Activated CD4-positive, alpha-beta memory T cell treated with anti-CD3 and anti-CD28 coated beads for 36 hours (primary cell): ENCODE measurements at places on chromosomes 7 and 10.

- peaks cover 28% of the 10 kb centered on the region for H3K4me1 ChIP-seq
- no peak overlapping the region for H3K27ac ChIP-seq
- peaks cover 1% of the 10 kb centered on the region for H3K36me3 ChIP-seq
- DNase-seq = no peak
Measured at GRCh38 chr7:2115760-2116447, 116.8 kb downstream of the MAD1L1 start.

- peaks cover 14% of the 10 kb centered on the region for H3K4me1 ChIP-seq
- H3K4me3 ChIP-seq = no peak overlapping the region
- H3K27ac ChIP-seq = no peak overlapping the region
- no peak for DNase-seq
Measured at GRCh38 chr10:22723783-22724182, 9.4 kb upstream of the PIP4K2A start.

- no peak overlapping the region for H3K4me3 ChIP-seq
- H3K27me3 ChIP-seq = peaks cover 15% of the 10 kb centered on the region
- no peak overlapping the region for H3K27ac ChIP-seq
- H3K4me1 ChIP-seq = peaks cover 14% of the 10 kb centered on the region
- no peaks in the 10 kb centered on the region for H3K36me3 ChIP-seq
Measured at GRCh38 chr7:155343661-155344121, 46.0 kb downstream of the INSIG1 start.

GRCh38 chr10:78438907-78439809 is 405.5 kb downstream of the RPS24 start:
- DNase-seq = no peak
- peaks cover 6% of the 10 kb centered on the region for H3K27me3 ChIP-seq
- no peak overlapping the region for H3K4me3 ChIP-seq
- H3K36me3 ChIP-seq = no peaks in the 10 kb centered on the region
- H3K4me1 ChIP-seq = peaks cover 3% of the 10 kb centered on the region

GRCh38 chr10:79221110-79222051 is 125.9 kb upstream of the PPIF start:
- no peak overlapping the region for H3K27ac ChIP-seq
- no peaks in the 10 kb centered on the region for H3K4me1 ChIP-seq
- H3K4me3 ChIP-seq = no peak overlapping the region
- H3K36me3 ChIP-seq = no peaks in the 10 kb centered on the region
- no peaks in the 10 kb centered on the region for H3K27me3 ChIP-seq
- no peak for DNase-seq

GRCh38 chr7:95675016-95675415 is 78.7 kb upstream of the PDK4 start:
- H3K4me3 ChIP-seq = no peak overlapping the region
- no peak overlapping the region for H3K27ac ChIP-seq
- no peaks in the 10 kb centered on the region for H3K4me1 ChIP-seq
- H3K36me3 ChIP-seq = no peaks in the 10 kb centered on the region

- DNase-seq = peak; percentile 78
- peak overlapping the region; percentile 82 for H3K27ac ChIP-seq
- H3K4me1 ChIP-seq = peaks cover 12% of the 10 kb centered on the region
- no peaks in the 10 kb centered on the region for H3K36me3 ChIP-seq
Measured at GRCh38 chr7:100632951-100633717, 8.2 kb downstream of the TFR2 start.

DNA sequence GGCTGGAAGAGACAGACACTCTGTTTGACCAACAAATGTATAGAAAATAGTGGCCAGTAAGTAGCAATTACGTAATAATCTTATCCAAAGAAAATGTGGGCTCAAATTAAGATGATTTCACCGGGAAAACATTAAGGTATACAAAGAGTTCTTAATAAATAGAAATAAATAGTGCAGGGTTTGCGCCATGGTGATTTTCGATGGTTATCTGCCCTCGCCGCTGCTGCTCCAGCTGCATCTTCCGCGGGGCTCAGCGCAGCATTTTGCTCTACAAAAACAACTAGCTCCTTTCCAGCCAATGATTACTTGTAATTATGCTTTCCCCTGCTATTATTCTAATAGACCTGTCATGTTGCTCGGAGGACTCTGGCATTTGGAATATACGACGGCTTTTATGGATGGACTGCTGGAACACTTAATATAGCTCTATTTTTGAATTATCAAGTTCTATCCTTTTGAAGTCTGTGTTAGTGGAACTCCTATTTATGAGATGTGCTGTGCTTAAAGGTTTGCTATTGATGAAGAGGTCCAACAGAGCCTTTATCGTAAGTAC is 103.8 kb downstream of the BUB3 start:
- no peaks in the 10 kb centered on the region for H3K4me1 ChIP-seq
- no peaks in the 10 kb centered on the region for H3K27me3 ChIP-seq
- no peak overlapping the region for H3K27ac ChIP-seq
- H3K4me3 ChIP-seq = no peak overlapping the region
- H3K36me3 ChIP-seq = no peaks in the 10 kb centered on the region

DNA sequence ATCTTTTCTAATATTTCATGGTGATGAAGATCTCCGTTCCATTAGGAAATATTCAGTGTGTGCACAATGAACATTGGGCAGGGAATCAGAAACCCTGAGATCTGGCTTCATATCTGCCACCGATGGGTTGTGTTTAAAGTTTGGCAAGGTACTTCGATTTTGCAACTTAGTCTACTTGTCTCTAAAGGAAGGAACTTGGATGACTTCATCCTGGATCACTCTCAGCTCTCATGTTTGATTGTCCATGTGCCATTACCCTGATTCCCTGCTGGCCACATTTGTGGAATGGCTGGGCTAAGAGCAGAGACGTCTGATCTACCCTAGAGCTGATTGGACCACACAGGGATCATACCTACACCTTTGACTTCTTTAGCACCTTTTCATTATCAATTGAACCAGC is 177.0 kb upstream of the KMT2E start:
- no peaks in the 10 kb centered on the region for H3K4me1 ChIP-seq
- no peak for DNase-seq
- H3K36me3 ChIP-seq = no peaks in the 10 kb centered on the region
- peaks cover 13% of the 10 kb centered on the region for H3K27me3 ChIP-seq
- H3K27ac ChIP-seq = no peak overlapping the region
- H3K4me3 ChIP-seq = no peak overlapping the region

DNA sequence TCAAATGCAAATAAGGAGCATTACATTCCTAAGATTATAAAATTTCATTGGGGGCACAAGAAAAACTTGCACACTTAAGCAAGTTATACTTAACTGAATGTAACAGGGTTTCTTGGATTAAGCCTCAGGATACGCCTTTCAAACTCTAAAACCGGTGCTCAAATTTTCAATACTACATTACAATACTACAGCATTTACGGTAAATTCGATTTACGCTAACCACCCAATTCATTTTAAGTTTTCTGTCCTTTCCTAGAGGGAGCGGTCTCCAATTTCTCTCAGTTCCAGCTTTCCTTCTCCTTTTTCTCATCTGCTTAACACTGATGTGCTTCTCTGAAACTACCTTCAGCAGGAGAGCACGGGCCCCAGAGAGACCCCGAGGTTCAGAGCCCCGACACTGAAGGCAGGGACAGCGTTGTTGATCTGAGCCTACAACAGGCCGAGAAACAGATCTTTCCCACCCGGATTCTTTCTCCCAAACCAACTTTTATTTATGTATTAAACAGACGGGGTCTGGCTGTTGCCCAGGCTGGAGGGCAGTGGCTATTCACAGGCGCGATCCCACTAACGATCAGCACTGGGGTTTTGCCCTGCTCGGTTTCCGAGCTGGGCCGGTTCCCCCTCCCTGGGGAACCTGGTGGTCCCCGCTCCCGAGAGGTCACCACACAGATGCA is 798 bp downstream of the ZNF425 start:
- no peak for DNase-seq
- H3K4me3 ChIP-seq = peak overlapping the region; percentile 98
- H3K4me1 ChIP-seq = peaks cover 18% of the 10 kb centered on the region
- no peaks in the 10 kb centered on the region for H3K27me3 ChIP-seq

- H3K4me1 ChIP-seq = no peaks in the 10 kb centered on the region
- H3K4me3 ChIP-seq = no peak overlapping the region
- peaks cover 6% of the 10 kb centered on the region for H3K36me3 ChIP-seq
- no peak for DNase-seq
- H3K27ac ChIP-seq = no peak overlapping the region
Measured at GRCh38 chr7:129750091-129750490, 138.6 kb downstream of the NRF1 start.

DNA sequence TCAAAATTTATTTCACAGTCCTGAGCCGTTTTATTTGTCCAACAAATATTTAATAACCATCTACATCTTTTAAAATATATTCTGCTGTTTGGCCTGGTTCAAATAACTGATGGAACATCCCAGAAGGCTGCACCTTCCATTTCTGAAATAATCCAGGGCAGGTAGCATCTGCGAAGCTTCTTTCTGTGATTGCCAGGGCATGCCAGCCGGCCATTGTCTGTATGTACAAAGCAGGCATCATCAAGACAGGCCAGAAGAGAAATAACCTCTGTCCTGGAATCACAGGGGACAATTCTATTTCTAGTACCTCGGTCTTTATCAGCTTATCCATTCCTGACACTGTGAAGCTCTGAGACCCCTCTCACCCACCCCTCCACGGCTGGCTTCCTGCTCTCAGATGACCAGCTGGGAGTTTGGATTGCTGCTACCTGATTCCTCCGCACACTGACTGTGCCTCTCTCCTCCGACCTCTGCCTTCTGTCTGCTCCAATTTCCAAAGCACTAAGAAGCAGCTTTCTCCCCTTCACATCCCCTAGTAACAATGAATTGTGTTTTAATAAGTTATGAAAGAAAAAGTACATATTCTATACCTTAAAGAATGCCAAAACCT is 8.0 kb downstream of the DGKI start:
- DNase-seq = no peak
- H3K27ac ChIP-seq = no peak overlapping the region
- no peak overlapping the region for H3K4me3 ChIP-seq

DNA sequence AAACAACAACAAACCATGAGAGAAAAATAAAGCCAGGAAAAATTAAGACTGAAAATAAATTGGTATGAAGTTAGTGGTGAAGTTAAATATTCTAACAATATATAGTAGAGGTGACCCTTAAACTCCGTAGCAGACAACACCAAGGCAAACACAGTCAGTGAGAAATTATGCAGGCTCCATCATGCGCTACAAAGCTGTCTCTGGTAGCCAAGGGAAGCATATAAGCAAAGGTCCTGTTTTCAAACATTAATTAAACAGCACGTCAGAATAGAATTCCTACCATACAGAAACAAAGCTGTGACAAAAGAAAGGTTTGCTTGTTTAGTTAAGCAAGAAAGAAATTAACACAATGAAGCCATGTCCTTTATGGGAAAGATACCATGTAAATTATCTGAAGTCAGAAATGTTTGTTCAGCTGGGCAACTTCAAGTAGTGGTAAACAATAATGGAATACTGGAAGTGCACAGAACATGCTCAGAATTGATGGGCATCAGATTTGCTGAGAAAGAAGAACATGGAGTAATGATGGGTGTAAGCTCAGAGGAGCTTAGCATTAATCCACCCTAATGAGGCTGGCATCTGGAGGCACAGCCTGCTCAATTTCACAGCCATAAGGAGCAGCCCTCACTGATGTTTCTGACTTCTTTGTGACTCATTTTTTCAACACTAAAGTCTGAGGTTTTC is 75.7 kb downstream of the IGF2BP3 start:
- peaks cover 20% of the 10 kb centered on the region for H3K4me1 ChIP-seq
- peaks cover 7% of the 10 kb centered on the region for H3K27me3 ChIP-seq
- H3K27ac ChIP-seq = no peak overlapping the region
- H3K36me3 ChIP-seq = no peaks in the 10 kb centered on the region
- no peak for DNase-seq
- H3K4me3 ChIP-seq = no peak overlapping the region

DNA sequence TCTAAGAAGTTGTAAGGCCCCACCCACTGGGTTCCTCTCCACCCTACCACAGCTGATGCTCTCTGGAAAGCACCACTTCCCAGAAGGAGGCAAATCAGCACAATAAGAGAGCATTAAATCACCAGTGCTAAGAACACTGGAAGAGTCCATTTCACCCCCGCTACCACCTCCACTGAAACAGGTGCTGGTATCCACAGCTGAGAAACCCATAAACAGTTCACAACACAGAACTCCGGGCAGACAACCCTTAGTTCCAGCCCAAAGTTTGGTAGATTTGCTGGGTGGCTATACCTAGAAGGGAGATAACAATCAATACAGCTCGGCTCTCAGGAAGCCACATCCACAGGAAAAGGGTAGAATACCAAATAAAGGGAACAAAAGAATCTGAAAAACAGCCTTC is 34.1 kb downstream of the ZNF680 start:
- H3K4me1 ChIP-seq = peaks cover 8% of the 10 kb centered on the region
- no peak overlapping the region for H3K27ac ChIP-seq
- DNase-seq = no peak
- peaks cover 84% of the 10 kb centered on the region for H3K36me3 ChIP-seq
- no peaks in the 10 kb centered on the region for H3K27me3 ChIP-seq

- H3K4me1 ChIP-seq = no peaks in the 10 kb centered on the region
- peaks cover 12% of the 10 kb centered on the region for H3K36me3 ChIP-seq
- no peak overlapping the region for H3K27ac ChIP-seq
- no peak overlapping the region for H3K4me3 ChIP-seq
- no peak for DNase-seq
Measured at GRCh38 chr7:66267249-66267648, 62.1 kb downstream of the TPST1 start.

DNA sequence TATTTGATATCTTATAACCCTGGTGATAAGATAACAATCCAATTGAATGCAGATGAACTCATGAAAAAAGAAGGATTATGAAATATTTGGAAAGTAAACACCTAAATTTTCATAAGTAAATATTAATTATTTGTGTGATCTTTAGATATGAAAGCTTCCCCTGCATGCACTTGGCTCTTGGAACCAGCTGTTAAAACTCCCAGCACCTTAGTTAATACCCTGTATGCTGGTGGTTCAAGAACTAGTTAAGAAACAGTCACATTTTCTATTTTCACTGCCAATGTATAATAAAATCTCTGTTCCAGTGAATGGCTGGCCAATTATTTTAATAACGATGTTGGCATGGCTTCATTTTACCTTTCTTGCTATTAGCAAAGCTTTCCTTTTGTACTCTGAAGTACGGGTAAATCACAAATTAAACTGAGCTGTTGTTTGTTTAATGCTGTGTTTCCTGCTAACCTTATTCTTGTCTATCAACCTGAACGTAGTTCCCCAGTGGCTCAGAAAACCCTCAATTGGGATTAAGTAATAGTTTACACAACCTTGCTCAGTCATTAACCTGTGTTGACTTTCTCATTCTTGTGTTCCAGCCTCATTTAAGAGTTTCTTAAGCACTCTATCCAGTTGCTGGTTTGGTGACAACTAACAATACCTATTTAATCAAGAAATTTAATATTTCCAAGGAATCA is 38.9 kb downstream of the MET start:
- H3K4me3 ChIP-seq = no peak overlapping the region
- H3K27me3 ChIP-seq = peaks cover 11% of the 10 kb centered on the region
- no peak overlapping the region for H3K27ac ChIP-seq
- DNase-seq = no peak
- H3K4me1 ChIP-seq = no peaks in the 10 kb centered on the region

GRCh38 chr7:37068038-37068437 is 343.7 kb upstream of the AOAH start:
- DNase-seq = no peak
- H3K27me3 ChIP-seq = no peaks in the 10 kb centered on the region
- peaks cover 30% of the 10 kb centered on the region for H3K36me3 ChIP-seq
- H3K4me3 ChIP-seq = no peak overlapping the region

- no peak for DNase-seq
- no peak overlapping the region for H3K4me3 ChIP-seq
- peaks cover 13% of the 10 kb centered on the region for H3K4me1 ChIP-seq
Measured at GRCh38 chr10:43981232-43981631, 332.6 kb upstream of the ZNF32 start.
